ENCODE measurements at places on chromosomes 3 and 15. TPM values are rescaled to one million over a fixed set of nuclear protein-coding genes. Genes with fewer than 3 reads are reported as not detected.

The ADIPOQ gene
- total RNA-seq, result not detected

GRCh38 chr3:122271246-122271898, 53.7 kb upstream of the CSTA start:
- no peak for DNase-seq

GRCh38 chr3:158381262-158381868, 189.6 kb upstream of the MLF1 start:
- no peak for DNase-seq

DNA sequence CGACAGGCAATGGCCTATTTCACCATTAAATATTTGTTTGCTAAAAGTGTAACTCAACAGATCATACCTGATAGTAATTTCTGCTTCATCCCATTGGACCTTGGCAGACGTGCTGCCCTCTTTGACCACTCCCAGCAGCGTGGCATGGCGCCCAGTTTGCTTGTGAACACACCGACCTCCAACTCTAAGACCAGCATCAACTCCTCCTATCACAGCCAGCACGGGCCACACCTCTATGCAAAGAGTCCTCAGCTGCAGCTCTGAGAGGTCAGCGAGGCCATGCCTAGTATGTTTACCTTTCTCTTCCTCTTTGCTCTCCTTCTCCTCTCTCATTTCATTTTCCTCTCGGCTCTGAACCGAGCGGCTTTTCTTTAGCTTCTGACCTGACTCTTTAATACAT, 80.6 kb downstream of the FBXL22 start:
- DNase-seq, result no peak

GRCh38 chr3:77096966-77097890, 57.3 kb downstream of the ROBO2 start:
- no peak for DNase-seq

DNA sequence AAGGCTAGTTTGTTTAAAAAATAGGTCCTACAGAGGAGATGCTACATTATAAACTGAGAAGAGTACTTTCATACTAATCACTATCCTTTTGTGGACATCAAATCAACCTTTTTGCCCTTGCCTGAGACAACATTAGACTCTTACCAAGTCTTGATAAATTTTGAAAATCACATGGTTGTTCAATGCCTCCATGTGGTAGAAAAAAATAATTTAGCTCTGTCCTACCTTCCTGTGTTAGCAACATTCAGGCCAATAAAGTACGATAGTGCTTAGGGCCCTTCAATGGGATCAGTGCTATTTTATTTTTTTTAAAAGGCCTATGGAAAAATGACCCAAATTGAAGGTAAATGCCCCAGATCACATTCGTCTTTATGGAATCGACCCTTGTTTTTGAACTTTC, 5.0 kb upstream of the UBE2E1 start:
- no peak for DNase-seq
